ENCODE measurements at places on chromosomes 7 and 10.

- no peak for DNase-seq
These were observed 365.8 kb downstream of the BBS9 start for GRCh38 chr7:33495207-33495606.

DNA sequence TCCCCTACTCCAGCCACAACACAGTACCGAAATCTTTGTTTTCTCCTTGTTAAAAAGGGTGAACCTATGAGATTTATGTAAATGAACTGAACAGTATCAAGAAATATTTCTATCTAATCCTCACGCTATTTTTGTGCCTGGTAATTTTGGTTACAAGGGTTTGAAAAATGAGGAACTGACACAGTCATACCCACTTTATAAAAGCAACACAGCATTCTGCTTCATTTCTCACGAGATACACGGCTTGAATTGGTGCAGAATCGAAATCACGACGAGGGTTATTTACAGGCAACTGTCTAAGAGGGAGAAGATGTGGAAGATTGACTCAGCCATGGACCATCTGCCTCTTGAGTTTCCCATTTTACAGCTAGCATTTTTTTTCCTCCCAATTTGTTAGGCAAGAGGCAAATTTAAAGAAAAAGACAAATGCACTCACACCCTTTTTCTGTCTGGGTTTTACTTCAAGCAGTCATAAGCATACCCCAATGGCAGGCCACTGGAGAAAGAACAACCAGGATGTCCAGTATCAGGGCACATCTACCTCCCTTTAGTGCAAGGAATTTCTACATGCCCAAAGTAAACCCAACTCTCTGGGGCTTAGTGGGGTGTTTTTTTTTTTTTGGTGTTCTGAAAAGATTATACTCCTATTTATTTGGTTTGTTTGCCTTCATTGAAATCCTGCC is 108.1 kb downstream of the ITGB8 start:
- DNase-seq = no peak

DNA sequence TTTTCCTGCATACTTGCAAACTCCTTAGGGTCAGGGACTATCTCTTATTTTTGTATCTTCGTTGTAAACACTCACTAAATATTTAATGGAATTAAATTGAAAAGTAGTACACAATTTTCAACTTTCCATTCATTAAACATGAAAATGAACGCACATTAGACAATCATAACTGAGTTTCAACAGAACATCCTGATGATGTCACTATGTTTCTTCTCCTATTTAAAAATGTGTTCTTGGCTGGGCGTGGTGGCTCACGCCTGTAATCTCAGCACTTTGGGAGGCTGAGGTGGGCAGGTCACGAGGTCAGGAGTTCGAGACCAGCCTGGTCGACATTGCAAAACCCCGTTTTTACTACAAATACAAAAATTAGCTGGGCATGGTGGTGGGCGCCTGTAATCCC is 14.1 kb upstream of the PURB start:
- no peak for DNase-seq

GRCh38 chr7:17502213-17503060 is 204.0 kb downstream of the AHR start:
- DNase-seq = no peak

GRCh38 chr10:77080361-77081027 is 557.1 kb downstream of the KCNMA1 start:
- no peak for DNase-seq

DNA sequence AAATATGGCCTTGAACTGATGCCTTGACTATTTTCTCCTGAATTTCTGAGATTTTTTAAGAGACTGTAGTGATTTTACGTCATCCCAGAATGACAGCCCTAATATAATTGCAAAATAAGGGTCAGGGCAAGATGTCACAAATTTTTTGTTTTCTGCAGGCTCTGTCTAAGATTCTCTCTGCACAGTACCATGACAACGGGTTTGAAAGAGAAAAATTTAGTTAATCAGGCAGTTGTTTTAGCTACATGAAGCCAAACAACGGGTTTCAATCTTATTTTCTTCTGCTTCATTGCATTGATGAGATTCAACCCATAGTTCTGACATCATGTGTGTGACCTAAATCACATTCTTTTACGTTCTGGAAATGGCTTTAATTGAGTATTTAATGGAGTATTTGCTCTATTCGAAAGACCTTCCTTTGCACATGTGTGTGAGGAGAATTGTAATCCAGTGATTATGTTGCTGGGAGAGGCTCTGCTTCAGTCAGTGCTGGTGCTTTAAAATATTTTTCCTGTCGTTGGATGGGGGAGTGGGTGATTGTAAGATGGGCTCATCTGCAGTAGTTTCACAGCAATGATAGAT is 118.0 kb upstream of the RHOBTB1 start:
- DNase-seq = no peak

- no peak for DNase-seq
These were observed 39.0 kb upstream of the RTKN2 start for GRCh38 chr10:62307635-62308034.

GRCh38 chr10:1613511-1613910 is 123.8 kb downstream of the ADARB2 start:
- no peak for DNase-seq

DNA sequence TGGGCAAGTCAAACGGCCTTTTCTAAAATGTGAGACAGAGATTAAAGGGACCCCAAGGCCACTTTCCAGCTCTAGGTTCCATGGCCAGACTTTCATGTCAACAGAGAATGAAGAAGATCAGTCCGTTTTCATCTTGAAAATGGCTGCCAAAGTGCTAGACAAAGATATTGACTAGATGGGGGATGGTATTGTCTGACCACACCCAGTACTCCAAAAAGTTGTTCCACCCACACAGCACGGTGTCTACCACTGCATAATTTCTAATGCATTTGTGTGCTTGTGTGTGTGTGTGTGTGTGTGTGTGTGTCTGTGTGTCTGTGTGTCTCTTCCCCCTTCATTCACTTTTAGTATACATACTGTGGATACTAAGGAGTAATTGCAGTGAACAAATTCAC is 1.3 kb downstream of the COL1A2 start:
- no peak for DNase-seq

Measured in C1 segment of cervical spinal cord (tissue), 14 donors.